ENCODE measurements at places on chromosomes 6 and 20. TPM values are rescaled to one million over a fixed set of nuclear protein-coding genes. Genes with fewer than 3 reads are reported as not detected.

- H3K4me1 ChIP-seq: peaks cover 18% of the 10 kb centered on the region
- peak overlapping the region; percentile 39 for H3K27ac ChIP-seq
- no peak overlapping the region for H3K4me3 ChIP-seq
- peaks cover 6% of the 10 kb centered on the region for H3K27me3 ChIP-seq
These were observed 65.5 kb upstream of the AFDN start for GRCh38 chr6:167760979-167761793.

DNA sequence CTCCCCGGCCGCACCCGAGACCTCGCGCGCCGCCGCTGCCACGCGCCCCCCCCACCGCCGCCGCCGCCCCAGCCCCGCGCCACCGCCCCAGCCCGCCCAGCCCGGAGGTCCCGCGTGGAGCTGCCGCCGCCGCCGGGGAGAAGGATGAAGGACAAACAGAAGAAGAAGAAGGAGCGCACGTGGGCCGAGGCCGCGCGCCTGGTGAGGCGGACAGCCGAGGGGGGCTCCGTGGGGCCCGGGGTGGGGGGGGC is 426 bp downstream of the ASXL1 start:
- peak overlapping the region; percentile 85 for H3K4me3 ChIP-seq
- H3K36me3 ChIP-seq: no peaks in the 10 kb centered on the region
- no peaks in the 10 kb centered on the region for H3K27me3 ChIP-seq
- no peak for DNase-seq
- H3K4me1 ChIP-seq: peaks cover 45% of the 10 kb centered on the region
- peak overlapping the region; percentile 97 for H3K27ac ChIP-seq

DNA sequence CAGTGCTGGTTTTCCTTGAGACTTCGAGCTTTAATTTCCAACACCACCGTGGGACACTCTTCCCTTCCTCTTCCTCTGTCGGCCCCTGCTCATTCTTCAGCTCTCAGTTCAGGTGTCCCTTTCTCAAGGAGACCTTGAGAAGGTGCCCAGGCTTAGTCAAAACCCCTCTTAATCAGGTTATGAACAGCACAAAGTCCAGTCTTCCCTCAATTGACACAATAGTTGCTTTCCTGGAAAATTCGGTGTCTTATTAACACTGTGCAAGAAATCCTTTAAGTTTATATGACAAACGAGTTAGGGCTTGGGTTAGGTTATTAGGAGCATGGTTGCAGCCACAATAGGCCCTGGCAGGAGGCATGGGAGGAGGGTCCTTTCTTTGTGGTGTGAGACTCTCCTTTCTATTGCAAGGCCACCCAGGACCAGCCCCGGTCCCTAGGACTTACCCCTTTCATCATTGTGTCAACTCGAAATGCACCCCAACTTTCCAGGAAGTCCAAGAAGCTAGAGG is 1.5 kb upstream of the NSFL1C start:
- no peaks in the 10 kb centered on the region for H3K27me3 ChIP-seq
- H3K36me3 ChIP-seq: peaks cover 13% of the 10 kb centered on the region
- peak overlapping the region; percentile 91 for H3K27ac ChIP-seq
- peaks cover 72% of the 10 kb centered on the region for H3K4me1 ChIP-seq

Gene RAET1E
- not detected for total RNA-seq

GRCh38 chr6:87588756-87589407 is 905 bp downstream of the RARS2 start:
- peaks cover 68% of the 10 kb centered on the region for H3K4me1 ChIP-seq
- H3K4me3 ChIP-seq: peak overlapping the region; percentile 68
- peak; percentile 13 for DNase-seq
- H3K27ac ChIP-seq: peak overlapping the region; percentile 81

DNA sequence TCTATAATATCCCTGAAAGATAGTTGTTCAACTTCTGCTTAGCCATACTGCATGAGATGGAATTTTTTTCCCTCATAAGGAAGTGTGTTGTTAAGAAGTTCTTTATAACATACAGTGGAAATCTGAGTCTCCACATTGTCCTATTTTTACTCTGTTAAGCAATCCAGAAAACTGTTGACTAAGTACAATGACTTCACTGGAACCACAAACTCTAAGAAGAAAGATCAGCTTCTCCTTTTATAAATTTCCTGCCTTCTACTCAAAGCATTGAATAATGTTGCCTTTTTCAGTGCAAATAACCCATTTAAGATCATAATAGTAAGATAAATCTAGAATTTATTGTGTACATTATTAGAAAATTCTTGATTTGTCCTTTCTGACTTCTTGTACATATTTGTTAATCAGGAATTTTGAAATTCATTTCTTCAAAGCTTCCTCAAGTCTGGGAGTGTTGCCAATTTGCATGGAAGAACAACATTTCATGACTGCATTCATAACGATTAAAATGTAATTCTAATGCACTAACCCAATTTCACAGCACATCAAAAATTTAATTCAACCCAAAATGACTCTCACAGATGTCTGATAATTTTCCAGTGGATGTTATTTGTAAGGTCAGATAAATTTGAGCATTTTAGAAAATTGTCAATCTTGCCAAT is 45.6 kb upstream of the ANKEF1 start:
- H3K36me3 ChIP-seq: no peaks in the 10 kb centered on the region
- DNase-seq: peak; percentile 61
- H3K27me3 ChIP-seq: no peaks in the 10 kb centered on the region
- H3K27ac ChIP-seq: peak overlapping the region; percentile 30
- no peaks in the 10 kb centered on the region for H3K4me1 ChIP-seq
- no peak overlapping the region for H3K4me3 ChIP-seq

GRCh38 chr6:40962241-40962640 is 76.8 kb downstream of the UNC5CL start:
- H3K27me3 ChIP-seq: no peaks in the 10 kb centered on the region
- no peaks in the 10 kb centered on the region for H3K36me3 ChIP-seq
- peak; percentile 20 for DNase-seq
- no peak overlapping the region for H3K4me3 ChIP-seq
- H3K27ac ChIP-seq: no peak overlapping the region

DNA sequence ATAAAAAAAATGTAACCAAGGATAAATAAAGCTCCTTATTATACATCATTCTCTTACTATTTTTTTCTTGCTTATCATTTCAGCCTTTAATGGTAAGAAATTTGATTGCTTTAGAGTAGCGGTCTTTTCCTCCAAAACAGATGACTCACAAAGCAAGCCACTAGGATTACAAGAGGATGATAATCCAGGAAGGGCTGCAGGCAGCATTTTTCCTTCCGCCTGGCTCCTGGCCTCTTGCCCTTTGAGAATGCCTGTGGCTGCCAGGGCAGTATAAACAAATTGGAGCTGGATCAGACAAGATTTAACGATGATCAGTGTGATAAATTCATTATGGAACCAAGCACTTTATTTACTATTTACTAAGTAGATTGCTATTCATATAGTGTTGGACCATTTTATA is 9.7 kb upstream of the FBXL4 start:
- H3K36me3 ChIP-seq: no peaks in the 10 kb centered on the region
- H3K27ac ChIP-seq: no peak overlapping the region
- no peak overlapping the region for H3K4me3 ChIP-seq
- peak; percentile 46 for DNase-seq
- no peaks in the 10 kb centered on the region for H3K4me1 ChIP-seq
- no peaks in the 10 kb centered on the region for H3K27me3 ChIP-seq

GRCh38 chr20:62362991-62363919 is 3.9 kb downstream of the LAMA5 start:
- no peak overlapping the region for H3K4me3 ChIP-seq
- peaks cover 14% of the 10 kb centered on the region for H3K36me3 ChIP-seq
- peaks cover 91% of the 10 kb centered on the region for H3K4me1 ChIP-seq
- no peaks in the 10 kb centered on the region for H3K27me3 ChIP-seq

DNA sequence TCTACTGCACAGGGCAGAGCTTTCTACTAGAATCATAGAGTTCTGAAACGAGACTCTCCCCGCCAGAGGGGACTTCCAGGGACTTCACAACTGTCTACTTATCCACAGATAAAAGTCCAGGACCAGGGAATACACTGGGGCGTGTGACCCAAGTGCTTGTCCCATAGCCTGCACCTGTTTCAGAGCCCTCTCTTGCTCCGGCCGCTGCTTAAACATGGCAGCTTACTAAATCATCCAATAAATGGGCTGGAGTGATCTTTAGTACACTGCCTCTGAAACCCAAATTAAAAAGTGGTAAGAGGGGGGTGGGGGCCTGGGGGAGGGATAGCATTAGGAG is 8.9 kb upstream of the RAB44 start:
- DNase-seq: no peak
- no peaks in the 10 kb centered on the region for H3K27me3 ChIP-seq
- H3K4me3 ChIP-seq: no peak overlapping the region
- peaks cover 35% of the 10 kb centered on the region for H3K36me3 ChIP-seq
- H3K4me1 ChIP-seq: peaks cover 30% of the 10 kb centered on the region

Gene SSTR4
- total RNA-seq: not detected

- peak; percentile 6 for DNase-seq
- H3K4me1 ChIP-seq: no peaks in the 10 kb centered on the region
- H3K27ac ChIP-seq: no peak overlapping the region
- H3K27me3 ChIP-seq: no peaks in the 10 kb centered on the region
These were observed 626.1 kb upstream of the ID4 start for GRCh38 chr6:19210849-19211590.

Gene COL21A1
- total RNA-seq: 69.4 TPM

Gene CENPW
- total RNA-seq: not detected

DNA sequence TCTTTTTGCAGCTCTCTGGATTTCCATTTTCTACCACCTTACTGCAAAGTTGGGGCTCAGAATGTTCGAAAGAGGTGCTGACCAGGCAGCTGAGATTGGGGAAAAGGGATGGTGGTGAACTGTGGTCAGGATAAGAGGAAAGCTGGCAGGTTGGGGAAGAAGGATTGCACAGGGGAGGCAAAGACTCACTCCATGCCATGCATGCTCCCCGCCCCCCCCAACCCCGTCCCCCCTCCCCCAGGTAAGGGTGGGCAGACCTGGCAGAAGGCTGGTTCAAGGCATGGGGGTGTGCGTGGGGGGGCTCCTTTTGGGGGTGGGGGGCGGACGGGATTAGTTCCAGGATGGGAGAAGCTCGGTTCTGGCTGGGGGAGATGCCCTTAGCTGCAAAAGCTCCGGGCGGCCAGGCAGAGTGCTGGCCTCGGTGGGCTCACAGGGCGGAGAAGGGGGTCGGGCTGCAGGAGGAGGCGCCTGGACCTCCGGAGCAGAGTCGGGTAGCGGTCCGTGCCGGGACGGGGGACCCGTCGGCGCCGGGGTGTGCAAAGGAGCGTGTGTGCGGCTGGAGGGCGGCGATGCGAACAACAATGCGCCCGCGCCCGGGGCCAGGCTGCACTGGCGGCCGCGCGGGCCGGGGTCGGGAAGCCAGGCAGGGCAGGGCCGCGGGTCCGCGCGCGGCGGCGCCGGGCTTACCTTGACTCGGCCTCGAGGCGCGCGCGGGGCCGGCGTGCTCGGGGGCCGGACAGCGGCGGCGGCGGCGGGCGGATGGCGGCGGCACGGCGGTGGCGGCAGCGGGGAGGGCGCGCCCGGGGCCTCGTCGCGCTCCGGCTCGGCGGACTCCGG is 880 bp downstream of the ADNP start:
- peaks cover 20% of the 10 kb centered on the region for H3K36me3 ChIP-seq
- peaks cover 31% of the 10 kb centered on the region for H3K4me1 ChIP-seq
- DNase-seq: peak; percentile 59
- H3K4me3 ChIP-seq: peak overlapping the region; percentile 82

DNA sequence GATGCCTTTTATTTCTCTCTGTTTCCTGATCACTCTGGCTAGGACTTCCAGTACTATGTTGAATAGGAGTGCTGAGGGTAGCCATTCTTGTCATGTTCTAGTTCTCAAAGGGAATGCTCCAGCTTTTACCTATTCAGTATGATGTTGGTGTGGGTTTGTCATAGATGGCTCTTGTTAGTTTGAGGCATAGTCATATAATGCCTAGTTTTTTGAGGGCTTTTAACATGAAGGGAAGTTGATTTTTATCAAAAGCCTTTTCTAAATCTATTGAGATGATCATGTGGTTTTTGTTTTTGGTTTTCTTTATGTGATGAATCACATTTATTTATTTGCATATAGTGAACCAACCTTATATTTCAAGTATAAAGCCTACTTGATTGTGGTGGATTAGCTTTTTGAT is 55.6 kb downstream of the KLHL32 start:
- H3K27ac ChIP-seq: no peak overlapping the region
- H3K4me3 ChIP-seq: no peak overlapping the region
- H3K36me3 ChIP-seq: no peaks in the 10 kb centered on the region
- no peaks in the 10 kb centered on the region for H3K27me3 ChIP-seq
- no peak for DNase-seq

Gene NCOA7
- 27.5 TPM for total RNA-seq

- DNase-seq: peak; percentile 58
- peak within 1 kb of the TSS; percentile 86 for H3K27ac ChIP-seq
- no peaks in the 10 kb centered on the region for H3K27me3 ChIP-seq
- peaks cover 8% of the 10 kb centered on the region for H3K36me3 ChIP-seq
- H3K4me1 ChIP-seq: peaks cover 18% of the 10 kb centered on the region
These were observed at the start of gene PLTP for GRCh38 chr20:45911486-45912343. PLTP (minus strand) TSS chr20:45912155; CDS start chr20:45911452, 703 bp downstream.

GRCh38 chr6:52243282-52243893 is 912 bp downstream of the IL17F start:
- no peaks in the 10 kb centered on the region for H3K27me3 ChIP-seq
- no peaks in the 10 kb centered on the region for H3K4me1 ChIP-seq
- H3K4me3 ChIP-seq: no peak overlapping the region
- DNase-seq: no peak
- no peaks in the 10 kb centered on the region for H3K36me3 ChIP-seq

DNA sequence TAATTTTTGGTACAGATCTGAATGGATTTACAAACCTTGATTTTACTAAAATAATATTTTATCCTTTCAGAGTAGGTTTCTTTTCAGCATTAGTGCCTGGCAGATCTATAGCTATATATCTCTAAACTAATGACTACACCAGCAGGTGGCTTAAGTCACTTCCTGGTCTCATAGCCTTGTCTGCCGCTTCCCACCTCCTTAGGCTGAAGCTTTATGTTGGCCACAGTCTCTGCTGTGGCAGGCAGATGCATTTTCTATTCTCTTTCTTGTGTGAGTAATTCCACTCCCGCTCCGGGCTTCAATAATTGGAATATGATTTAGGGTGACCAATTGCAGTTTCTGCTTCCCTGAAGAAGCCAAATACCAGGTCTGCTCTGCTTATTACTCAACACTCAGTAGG is 226.8 kb upstream of the HS3ST5 start:
- no peaks in the 10 kb centered on the region for H3K36me3 ChIP-seq
- H3K27me3 ChIP-seq: no peaks in the 10 kb centered on the region
- peak; percentile 23 for DNase-seq
- H3K4me3 ChIP-seq: no peak overlapping the region
- no peaks in the 10 kb centered on the region for H3K4me1 ChIP-seq
- H3K27ac ChIP-seq: no peak overlapping the region

DNA sequence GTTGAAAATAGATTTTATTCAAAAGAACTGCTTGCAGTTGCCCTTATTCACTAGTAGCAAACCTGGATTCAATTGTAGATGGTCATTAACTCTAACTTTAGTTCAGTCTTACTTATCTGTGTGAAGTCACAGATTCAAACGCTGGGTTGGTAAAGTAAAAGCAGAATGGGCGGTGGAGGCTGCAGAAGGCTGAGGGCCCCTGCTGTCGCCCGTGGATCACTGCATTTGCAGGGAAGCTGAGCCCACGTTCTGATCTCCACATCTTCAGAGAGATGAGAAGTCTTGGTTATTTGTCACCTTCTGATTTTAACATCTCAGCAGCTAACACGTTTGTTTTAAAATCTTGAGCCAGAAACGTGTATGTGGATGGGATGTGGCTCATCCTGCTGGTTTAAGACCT is 75.1 kb downstream of the SNX9 start:
- DNase-seq: no peak
- H3K36me3 ChIP-seq: peaks cover 31% of the 10 kb centered on the region
- H3K27me3 ChIP-seq: no peaks in the 10 kb centered on the region
- H3K27ac ChIP-seq: no peak overlapping the region
- no peak overlapping the region for H3K4me3 ChIP-seq

Data from stomach (tissue), 19 donors.